ENCODE measurements at places on chromosomes 11 and 22. TPM values are rescaled to one million over a fixed set of nuclear protein-coding genes. Genes with fewer than 3 reads are reported as not detected.

GRCh38 chr22:38724926-38725571 is 19.3 kb downstream of the GTPBP1 start:
- peaks cover 93% of the 10 kb centered on the region for H3K36me3 ChIP-seq
- no peaks in the 10 kb centered on the region for H3K27me3 ChIP-seq
- H3K4me3 ChIP-seq, result no peak overlapping the region
- no peaks in the 10 kb centered on the region for H3K4me1 ChIP-seq
- DNase-seq, result no peak

- H3K4me3 ChIP-seq, result no peak overlapping the region
- H3K27me3 ChIP-seq, result peaks cover 8% of the 10 kb centered on the region
- DNase-seq, result peak; percentile 93
- H3K36me3 ChIP-seq, result no peaks in the 10 kb centered on the region
These were observed 2.8 kb upstream of the CDKN1C start for GRCh38 chr11:2888266-2888968.

DNA sequence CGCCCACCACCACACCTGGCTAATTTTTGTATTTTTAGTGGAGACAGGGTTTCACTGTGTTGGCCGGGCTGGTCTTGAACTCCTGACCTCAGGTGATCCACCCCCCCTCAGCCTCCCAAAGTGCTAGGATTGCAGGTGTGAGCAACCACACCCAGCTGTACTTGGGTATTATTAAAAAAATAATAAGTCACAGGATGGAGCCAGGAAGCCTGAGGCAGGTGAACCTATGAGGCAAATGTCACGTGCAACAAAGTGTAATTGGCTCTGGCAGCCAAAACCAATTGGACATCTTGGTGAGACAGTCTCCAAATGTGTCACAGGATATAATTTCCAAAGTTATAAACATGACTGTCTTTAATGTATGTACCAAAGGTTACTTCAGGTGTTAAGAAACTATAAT is 24.0 kb upstream of the MALAT1 start:
- H3K27me3 ChIP-seq, result no peaks in the 10 kb centered on the region
- no peak overlapping the region for H3K4me3 ChIP-seq
- H3K36me3 ChIP-seq, result no peaks in the 10 kb centered on the region
- H3K27ac ChIP-seq, result no peak overlapping the region
- DNase-seq, result no peak

The F2 gene
- total RNA-seq, result 0.40 TPM

- DNase-seq, result no peak
- H3K36me3 ChIP-seq, result no peaks in the 10 kb centered on the region
- no peaks in the 10 kb centered on the region for H3K4me1 ChIP-seq
- H3K27me3 ChIP-seq, result no peaks in the 10 kb centered on the region
- H3K4me3 ChIP-seq, result no peak overlapping the region
These were observed 14.1 kb downstream of the SLC35C1 start for GRCh38 chr11:45818961-45819605.

The ART5 gene
- total RNA-seq, result 3.6 TPM

- DNase-seq, result no peak
- H3K27ac ChIP-seq, result no peak overlapping the region
- H3K4me3 ChIP-seq, result no peak overlapping the region
- no peaks in the 10 kb centered on the region for H3K36me3 ChIP-seq
These were observed 460.5 kb downstream of the BRD1 start for GRCh38 chr22:49367041-49367697.

DNA sequence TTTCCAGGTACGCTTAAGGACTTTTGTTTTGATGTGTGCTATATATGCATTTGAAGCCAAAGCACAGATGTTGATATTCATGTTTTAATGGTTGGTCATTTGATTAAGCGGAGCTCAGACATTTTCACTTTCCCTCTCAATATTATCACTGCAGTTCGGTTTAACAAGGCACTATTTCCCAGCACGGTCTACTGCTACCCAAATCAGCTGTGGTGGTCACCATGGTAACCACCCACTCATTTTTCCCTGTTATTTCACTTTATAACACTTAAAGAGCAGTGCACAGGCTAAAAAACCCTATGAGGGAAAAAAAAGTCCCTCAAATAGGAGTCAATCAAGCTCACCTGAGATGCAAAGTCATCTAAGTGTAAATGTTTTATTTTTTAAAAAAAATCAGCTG is 439.6 kb upstream of the CCDC90B start:
- no peaks in the 10 kb centered on the region for H3K36me3 ChIP-seq
- H3K4me3 ChIP-seq, result no peak overlapping the region
- H3K4me1 ChIP-seq, result peaks cover 10% of the 10 kb centered on the region
- H3K27ac ChIP-seq, result no peak overlapping the region
- no peak for DNase-seq

GRCh38 chr11:119752345-119752871 is 23.4 kb upstream of the NECTIN1 start:
- no peaks in the 10 kb centered on the region for H3K4me1 ChIP-seq
- no peak overlapping the region for H3K27ac ChIP-seq
- H3K27me3 ChIP-seq, result no peaks in the 10 kb centered on the region
- H3K4me3 ChIP-seq, result no peak overlapping the region
- H3K36me3 ChIP-seq, result no peaks in the 10 kb centered on the region

The RAC2 gene
- total RNA-seq, result 126 TPM

The KCNJ11 gene
- 5.8 TPM for total RNA-seq

GRCh38 chr11:42043312-42043711 is 583.9 kb upstream of the LRRC4C start:
- H3K27me3 ChIP-seq, result no peaks in the 10 kb centered on the region
- no peaks in the 10 kb centered on the region for H3K36me3 ChIP-seq
- no peaks in the 10 kb centered on the region for H3K4me1 ChIP-seq
- no peak for DNase-seq

The CCND1 gene
- 23.0 TPM for total RNA-seq
